Mammary epithelial cell (primary cell): ENCODE measurements at places on chromosomes 13 and 19. TPM values are rescaled to one million over a fixed set of nuclear protein-coding genes. Genes with fewer than 3 reads are reported as not detected.

Gene SPRED3
- total RNA-seq = 0.83 TPM

Gene IGFL3
- total RNA-seq = 295 TPM

Gene ZNF846
- 13.0 TPM for total RNA-seq

Gene NDUFA13
- total RNA-seq = 221 and 322 TPM in 2 replicates

Gene CRX
- not detected for total RNA-seq
